Ecto neural progenitor cell (in vitro differentiated cells): ENCODE measurements at places on chromosomes 2 and 18.

- no peak for DNase-seq
These were observed 500.9 kb downstream of the RNF144A start for GRCh38 chr2:7417845-7418742.

- no peak for DNase-seq
These were observed 132.2 kb upstream of the ZFP36L2 start for GRCh38 chr2:43358410-43359201.

DNA sequence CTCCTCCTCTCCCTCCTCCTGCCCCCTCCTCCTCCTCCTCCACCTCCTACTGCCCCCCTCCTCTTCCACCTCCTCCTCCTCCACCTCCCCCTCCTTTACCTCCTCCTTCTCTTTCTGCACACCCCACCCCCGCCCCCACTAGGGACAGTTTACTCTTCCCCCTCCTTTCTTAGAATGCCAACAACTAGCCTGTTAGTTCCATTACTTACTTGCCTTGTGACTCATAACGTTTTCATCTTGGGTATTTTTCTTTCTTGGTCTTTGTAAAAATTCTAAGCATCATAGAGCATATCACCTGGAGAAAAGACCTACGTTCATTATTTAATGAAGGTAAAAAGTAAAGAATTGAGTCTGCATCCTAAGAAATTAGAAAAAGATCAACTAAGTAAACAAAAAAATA lies 165.3 kb downstream of the NEDD4L start:
- no peak for DNase-seq

- no peak for DNase-seq
These were observed 46.2 kb upstream of the SERPINE2 start for GRCh38 chr2:224085246-224085645.

GRCh38 chr2:203870481-203870880 lies 2.9 kb downstream of the CTLA4 start:
- DNase-seq = no peak

GRCh38 chr2:98503481-98504105 lies 58.9 kb downstream of the INPP4A start:
- no peak for DNase-seq

- DNase-seq = no peak
These were observed 68.0 kb upstream of the RIOK3 start for GRCh38 chr18:23384778-23385736.
